ENCODE measurements at places on chromosomes 7 and 10.

DNA sequence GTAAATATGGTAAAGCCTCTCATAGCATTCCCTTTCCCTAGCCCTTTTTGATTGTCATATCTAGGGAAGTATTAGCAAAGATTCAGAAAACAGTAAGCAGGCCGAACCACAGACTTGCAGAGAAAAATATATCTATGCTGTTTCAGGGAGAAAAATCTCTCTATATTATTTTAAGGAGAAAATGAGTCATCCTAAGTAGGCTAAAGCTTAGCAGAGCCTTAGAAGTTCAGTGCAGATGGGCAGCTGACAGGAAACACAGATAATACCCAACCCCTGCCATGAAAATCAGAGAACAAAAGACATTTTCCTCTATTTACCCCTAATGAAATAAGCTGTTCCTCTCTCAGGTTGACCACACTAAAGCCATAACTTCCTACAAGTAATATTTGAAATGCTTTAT lies 16.5 kb downstream of the C1QL3 start:
- DNase-seq = peak; percentile 53

DNA sequence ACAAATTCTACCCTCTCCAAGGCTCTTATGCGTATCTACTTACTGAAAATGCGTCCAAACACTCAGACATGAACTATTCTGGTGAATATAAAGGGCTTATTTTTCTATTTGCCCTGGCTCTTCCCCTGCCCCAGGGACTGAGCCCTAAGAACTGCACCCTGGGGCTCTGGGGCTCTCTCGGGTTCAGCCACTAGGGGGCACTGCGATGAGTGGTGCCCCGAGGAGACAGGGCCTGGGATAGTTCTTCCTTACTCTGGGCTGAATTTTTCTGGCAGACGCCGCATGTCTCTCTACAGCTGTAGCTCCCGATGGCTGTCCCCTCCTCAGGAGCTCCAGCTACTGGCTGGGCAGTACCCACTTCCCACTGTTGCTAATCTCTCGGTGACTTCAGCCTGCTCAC lies 30.8 kb upstream of the GSDME start:
- DNase-seq = no peak

GRCh38 chr7:68682910-68683309 lies 915.4 kb upstream of the AUTS2 start:
- no peak for DNase-seq

GRCh38 chr10:33142295-33142694 lies 184.3 kb upstream of the ITGB1 start:
- no peak for DNase-seq

- DNase-seq = no peak
Measured at GRCh38 chr10:133442967-133443924, 10.5 kb upstream of the SCART1 start.
